Stimulated activated CD4-positive, alpha-beta T cell treated with anti-CD3 and anti-CD28 coated beads, Interleukin-15, amount 100 ng/mL, for 1 hour (primary cell): ENCODE measurements at places on chromosomes 2 and 18.

DNA sequence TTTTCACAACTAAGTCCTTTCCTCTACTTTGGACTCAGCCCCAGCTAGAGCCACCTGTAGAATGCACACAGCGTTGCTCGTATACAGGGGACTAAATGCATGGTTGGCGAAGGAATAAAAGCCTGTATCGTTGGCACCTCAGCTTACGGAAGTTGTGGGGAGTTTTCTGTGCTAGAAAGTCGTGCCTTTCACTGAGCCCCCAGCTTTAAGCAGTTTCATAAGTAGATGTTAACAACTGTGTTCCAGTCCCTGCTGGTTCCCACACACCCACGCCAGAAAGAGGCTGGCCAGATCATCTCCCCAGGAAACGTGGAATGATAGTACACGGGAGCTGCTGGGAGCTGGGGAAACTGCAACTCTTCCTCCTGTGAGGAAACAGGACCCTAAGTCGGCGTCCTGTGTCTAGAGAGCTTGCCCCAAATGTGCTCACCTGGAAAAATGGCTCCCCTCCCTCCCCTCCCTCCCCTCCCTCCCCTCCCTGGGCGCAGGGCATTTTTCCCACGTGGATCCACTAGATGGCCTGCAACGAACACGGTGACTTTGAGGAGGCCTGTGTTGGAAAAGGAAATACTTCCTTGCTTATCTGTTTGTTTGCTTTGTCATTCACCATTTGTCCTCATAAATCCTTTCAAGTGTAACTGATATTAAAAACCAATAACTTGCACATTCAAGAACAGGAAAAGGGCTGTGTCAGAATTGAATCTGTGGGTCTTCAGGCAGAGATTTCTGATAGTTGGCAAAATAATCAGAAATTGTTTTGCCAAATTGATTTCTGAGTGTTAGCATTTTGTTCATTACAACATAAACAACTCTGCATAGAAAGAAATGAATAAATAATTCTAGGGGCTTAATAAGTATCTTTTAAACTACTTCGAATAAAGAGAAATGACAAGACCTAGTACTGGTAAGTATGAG is 43.9 kb upstream of the RFX8 start:
- DNase-seq, result no peak

DNA sequence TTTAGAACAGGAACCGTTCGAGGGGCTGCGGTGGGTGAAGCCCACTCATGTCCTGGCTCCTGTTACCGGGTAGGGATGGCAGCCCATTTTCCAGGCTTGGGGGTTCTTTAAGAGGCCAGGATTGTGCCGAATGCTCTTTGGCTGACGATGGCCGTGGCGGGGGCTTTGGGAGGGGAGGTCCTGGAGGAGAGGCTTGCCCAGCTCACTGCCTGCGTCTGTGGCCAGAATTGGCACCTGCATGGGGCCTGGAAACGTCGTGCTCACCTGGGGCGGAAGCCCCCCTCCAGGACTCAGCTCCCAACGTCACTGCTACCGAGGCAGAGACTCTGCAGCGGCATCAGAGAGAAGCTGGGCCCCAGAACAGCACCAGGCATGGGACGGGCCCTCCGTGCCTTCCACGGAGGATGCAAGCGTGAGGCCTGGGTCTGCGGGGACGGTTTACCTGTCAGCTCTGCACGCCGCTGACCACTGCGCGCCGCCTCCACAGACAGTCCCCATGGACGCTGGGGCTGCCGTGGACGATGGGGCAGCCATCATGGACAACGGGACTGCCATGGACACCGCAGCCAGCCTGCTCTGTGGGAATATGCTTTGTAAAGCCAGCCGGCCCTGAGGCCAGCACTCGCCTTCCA is 82.9 kb downstream of the NFATC1 start:
- DNase-seq, result no peak

DNA sequence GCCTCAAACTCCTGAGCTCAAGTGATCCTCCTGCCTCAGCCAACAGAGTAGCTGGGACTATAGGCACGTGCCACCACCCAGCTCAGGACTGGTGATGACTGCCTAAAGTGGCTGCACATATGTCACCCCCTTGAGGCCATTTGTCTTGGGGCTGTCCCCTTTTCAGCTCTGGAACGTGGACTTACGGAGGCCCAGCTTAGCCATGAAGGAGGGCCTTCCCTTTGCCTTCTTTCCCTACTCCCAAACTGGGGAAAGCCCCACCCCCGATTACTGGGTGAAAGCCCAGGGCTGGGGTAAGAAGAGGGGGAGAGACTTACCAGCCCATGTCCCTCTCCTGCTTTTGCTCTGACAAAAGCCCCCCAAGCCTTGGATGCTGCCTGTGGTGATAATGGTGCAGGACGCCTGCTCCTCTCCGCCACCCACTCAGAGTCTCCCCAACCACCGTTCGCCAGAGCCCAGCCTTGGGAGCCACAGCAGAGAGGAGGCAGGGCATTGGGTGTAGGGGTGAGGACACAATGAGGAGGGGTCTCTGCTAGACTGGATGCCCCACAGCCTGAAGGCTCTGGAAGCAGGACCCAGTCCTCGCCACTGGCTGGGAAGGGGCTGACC is 2.5 kb upstream of the DUSP2 start:
- no peak for DNase-seq

DNA sequence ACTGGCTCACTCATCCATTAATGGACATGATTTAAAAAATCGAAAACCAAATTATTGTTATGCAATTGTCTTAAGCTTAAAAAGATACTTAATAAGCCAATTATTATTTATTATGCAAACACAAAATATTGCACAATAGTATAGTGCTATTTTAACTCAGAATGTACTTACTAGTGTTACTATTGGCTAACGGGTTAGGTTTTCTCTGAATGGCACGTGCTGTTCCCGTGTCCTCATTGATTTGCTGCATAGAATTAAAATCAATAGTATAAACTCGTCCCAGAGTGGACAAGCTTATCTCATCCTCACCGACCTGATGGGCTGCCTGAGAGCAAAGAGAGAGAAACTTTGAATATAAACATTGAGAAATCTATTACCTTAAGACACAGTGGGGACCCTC is 91.2 kb upstream of the DNER start:
- no peak for DNase-seq

DNA sequence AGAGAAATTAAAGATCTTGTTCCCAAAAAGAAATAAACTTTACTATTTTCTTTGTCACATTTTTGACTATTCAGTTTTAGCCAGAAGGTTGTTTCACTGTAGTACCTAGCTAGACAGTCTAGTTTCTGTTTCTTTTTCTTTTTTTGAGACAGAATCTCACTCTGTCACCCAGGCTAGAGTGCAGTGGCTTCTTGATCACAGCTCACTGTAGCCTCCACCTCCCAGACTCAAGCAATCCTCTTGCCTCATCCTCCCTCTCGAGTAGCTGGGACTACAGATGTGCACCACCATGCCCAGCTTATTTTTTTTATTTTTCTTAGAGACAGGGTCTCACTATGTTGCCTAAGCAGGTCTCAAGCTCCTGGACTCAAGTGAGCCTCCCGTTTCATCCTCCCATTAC is 2.2 kb downstream of the RBM45 start:
- no peak for DNase-seq
